Mucosa of gallbladder (tissue), 1 donor: ENCODE measurements at places on chromosomes 11 and 22. TPM values are rescaled to one million over a fixed set of nuclear protein-coding genes. Genes with fewer than 3 reads are reported as not detected.
A peak's percentile ranks its signal among the peaks of the same experiment; 100 is the strongest.

- peak; percentile 26 for DNase-seq
Observed at GRCh38 chr22:24834845-24835570, 29.0 kb downstream of the SGSM1 start.

DNA sequence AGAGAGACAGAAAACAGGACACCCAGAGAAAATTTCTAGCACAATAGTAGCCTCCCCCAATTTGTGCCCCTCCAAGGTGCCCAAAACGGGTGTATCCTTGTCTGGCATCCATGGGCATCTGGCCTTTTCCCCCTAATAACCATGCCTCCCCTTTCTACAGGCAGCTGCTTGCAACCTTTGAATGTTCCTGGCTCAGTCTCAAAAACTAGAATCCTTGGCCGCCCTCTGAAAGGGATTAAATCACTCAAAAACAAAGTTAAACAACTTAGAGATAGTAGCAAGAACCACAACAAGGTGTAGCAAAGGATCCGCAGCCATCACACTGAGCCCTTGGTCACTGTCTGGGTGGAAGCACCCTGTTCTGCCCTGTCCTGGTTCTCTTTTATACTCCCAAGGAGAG is 105.6 kb downstream of the MN1 start:
- no peak for DNase-seq

DNA sequence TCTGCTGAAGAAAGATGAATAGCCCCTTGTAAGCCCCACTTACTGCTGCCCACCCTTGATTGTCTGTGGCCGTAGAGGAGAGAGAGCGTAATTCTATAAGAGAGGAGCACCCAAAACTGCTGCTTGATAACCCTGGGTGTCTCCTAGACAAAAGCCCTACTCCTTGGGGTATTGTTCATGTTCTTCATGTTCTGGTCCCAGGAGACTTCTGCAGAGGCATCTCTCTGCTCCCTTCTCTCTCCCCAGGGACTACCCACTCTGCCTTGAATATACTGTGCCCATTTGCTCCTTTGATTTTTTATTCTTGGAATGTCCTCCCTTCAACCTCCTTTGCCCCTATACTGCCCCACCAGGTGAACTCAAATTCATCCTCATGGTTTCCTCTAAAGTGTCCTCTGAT is 417.8 kb upstream of the CADM1 start:
- no peak for DNase-seq

DNA sequence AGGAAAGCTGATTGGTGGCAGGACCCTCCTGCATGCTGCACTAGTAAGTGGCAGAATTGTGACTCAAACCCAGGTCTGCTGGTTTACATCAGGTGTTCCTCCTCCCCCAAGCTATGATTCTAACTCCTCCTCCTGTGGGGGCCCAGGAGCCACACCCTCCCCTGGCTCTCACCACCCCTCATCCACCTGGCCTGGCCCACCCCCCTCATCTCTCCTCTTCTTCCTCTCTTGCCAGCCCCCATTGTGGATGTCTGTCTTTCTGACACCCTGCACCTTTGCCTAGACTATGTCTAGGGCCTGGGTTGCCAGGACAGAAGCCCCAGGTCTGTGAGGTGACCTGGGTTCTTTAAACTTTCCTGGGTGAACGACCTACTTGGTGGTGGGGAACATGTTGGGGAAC is 59.9 kb downstream of the GRIK4 start:
- DNase-seq, result no peak

DNA sequence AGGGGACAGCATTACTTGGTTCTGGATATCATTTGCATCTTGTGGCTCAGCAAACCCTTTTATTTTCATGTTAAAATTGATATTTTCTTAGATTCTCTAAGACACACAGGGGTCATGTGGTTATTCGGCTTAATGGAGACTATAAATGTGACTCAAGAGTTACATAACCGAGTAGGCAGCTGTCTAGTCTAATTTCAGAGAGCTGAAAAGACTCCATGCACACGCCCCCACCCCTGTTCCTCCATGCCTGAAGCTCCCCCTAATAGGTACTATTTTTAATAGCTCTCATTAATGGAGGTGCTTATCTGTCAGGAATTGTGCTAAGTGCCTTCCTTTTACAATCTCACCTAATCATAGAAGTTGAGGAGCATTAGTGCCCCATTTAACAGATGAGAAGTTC is 189.2 kb upstream of the ARHGAP20 start:
- no peak for DNase-seq

GRCh38 chr22:42069801-42070516 is 653 bp downstream of the NAGA start:
- no peak for DNase-seq

- no peak for DNase-seq
Observed at GRCh38 chr11:17696741-17697140, 22.6 kb upstream of the MYOD1 start.

GRCh38 chr22:33707581-33707980 is 212.7 kb downstream of the LARGE1 start:
- no peak for DNase-seq

DNA sequence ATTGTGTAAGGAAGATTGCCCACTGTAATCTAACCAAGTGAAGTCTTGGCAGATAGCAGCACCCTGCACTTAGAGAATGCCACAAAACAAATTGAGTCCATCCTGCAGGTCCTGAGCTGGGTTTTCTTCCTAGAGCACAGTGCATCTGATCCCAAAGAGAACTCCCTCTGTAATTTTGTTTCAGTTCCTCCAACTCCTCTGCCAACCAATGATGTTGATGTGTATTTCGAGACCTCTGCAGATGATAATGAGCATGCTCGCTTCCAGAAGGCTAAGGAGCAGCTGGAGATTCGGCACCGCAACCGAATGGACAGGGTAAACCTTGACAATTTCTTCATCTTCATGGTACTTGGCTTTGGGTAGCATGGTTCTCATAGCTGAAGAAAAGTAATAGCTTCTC is 33.1 kb upstream of the ST14 start:
- DNase-seq, result no peak

DNA sequence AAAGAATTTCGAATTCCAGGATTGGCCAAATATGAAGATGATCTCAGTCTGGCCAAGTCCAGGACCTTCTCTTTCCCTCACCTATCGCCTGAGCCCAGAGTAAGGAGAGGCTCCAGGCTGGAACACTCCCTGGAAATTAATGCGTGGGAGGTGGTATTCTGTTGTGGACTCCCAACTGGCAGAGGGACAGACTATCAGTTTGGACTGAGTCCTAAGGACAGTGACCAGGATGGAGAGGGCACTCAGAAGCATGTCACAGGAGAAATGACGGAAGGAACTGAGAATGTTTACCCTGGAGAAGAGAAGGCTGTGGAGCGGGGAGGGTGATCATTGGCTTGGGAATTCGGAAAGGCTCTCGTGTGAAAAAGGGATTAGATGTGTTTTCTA is 84.4 kb downstream of the RPL27A start:
- DNase-seq, result no peak

DNA sequence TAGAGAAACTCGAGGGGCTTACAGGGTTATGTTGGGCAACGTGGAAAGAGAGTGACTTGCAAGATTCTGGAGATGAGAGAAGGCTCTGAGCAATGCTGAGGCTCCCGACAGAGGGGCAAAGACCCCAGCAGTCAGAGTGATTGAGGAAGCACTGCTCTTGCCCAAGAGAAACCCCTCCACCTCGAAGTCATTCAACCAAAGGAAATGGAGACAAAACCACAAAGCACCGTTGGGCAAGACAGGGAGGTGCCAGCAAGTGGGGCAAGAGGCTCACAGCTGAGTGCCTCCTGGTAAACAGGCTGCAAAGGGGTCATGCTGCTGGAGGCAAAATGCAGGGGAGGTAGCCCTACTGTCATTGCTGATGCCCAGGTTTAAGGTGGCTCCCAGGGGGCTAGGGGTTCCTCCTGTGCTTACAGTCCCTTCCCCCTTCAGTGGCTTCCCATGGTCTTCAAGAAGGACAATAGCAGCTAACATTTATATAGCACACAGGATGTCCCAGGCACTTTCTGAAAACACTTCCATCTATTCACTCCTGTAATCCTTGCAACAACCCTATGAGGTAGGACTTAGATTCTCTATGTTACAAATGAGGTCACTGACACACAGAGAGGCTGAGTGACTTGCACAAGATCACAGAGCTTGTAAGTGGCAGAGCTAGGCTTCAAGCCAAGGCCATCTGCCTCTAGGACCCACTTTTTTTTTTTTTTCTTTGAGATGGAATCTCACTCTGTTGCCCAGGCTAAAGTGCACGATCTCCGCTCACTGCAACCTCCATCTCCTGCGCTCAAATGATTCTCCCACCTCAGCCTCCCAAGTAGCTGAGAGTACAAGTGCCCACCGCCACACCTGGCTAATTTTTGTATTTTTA is 18.1 kb upstream of the MYH9 start:
- no peak for DNase-seq

- no peak for DNase-seq
Observed at GRCh38 chr22:43060183-43060582, 29.0 kb downstream of the TTLL1 start.

- no peak for DNase-seq
Observed at GRCh38 chr22:17552737-17553136, 10.6 kb upstream of the SLC25A18 start.

The TBC1D22A gene
- total RNA-seq, result 33.0 TPM

The VSIG2 gene
- 24.3 TPM for total RNA-seq
